ENCODE measurements at places on chromosomes 7 and 10. TPM values are rescaled to one million over a fixed set of nuclear protein-coding genes. Genes with fewer than 3 reads are reported as not detected.

- no peaks in the 10 kb centered on the region for H3K4me1 ChIP-seq
- H3K4me3 ChIP-seq, result no peak overlapping the region
- H3K27me3 ChIP-seq, result no peaks in the 10 kb centered on the region
- no peak for DNase-seq
These were observed 837.8 kb upstream of the COBL start for GRCh38 chr7:52154382-52154781.

DNA sequence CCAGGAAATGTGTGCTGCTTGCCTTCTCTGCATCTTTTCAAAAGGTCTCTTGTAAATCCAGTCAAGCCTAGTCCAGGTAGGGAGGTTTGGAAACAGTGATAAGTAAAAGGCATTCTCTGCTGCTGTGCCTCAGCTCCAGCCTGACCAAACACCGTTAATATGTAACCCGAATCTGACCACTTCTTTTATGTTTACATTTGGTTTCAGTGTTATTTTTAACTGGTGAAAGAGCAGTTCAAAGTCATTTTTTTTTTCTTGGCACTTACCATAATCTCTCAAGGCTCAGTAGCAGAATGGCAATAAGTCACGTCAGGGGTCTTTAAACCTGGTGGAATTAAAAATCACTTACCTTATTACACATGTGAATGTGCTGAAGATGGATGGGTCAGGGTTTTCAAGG, 216.8 kb downstream of the PTEN start:
- peaks cover 10% of the 10 kb centered on the region for H3K4me1 ChIP-seq
- no peaks in the 10 kb centered on the region for H3K27me3 ChIP-seq

- peak; percentile 64 for DNase-seq
- peaks cover 21% of the 10 kb centered on the region for H3K4me1 ChIP-seq
These were observed at the start of gene ZMYND11 for GRCh38 chr10:135132-135600. ZMYND11 (plus strand) TSS chr10:135455; CDS start chr10:180013, 44,558 bp downstream.

GRCh38 chr7:22972207-22972606, 41.7 kb downstream of the HYCC1 start:
- H3K36me3 ChIP-seq, result no peaks in the 10 kb centered on the region
- H3K4me3 ChIP-seq, result no peak overlapping the region
- H3K27me3 ChIP-seq, result no peaks in the 10 kb centered on the region

The MEPCE gene
- total RNA-seq, result 66.8 TPM

The CCDC71L gene
- 20.7 TPM for total RNA-seq

The NXPH1 gene
- not detected for total RNA-seq
